ENCODE measurements at places on chromosomes 5 and 9.

GRCh38 chr5:117165068-117165467 lies 590.4 kb upstream of the SEMA6A start:
- no peak for DNase-seq

- no peak for DNase-seq
Observed at GRCh38 chr5:96823900-96824380, 16.2 kb upstream of the ERAP1 start.

DNA sequence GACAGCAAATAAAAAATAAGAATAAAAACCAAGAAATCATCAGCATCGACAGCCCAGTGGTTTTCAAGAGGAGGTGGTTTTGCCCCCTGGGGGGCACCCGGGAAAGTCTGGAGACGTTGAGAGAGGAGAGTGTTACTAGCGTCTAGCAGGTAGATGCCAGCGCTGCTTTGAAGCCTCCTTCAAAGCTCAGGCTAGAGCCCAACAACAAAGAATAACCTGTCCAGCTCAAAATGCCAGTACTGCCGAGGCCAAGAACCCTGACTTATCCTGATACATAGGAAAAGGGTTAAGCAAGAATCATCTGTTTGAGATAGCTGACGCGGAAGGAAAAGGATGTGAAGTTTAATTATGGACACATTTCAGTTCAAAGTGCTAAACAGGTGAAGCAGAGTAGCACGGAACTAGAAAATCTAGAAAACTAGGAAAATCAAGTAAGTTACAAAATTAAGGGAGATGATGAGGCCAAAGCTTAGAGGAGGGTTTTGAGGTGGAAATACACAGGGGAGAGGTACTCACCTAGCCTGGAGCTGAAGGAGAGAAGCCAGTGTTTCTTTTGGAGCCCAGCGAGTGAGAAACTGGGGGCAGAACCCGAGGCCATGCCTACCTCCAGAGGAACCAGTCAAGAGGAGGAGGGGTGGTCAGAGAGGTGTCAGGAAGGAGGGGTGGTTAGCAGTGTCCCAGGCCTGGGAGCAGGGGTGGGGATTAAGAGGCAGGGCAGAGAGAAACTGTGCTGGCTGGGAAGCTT lies 121.0 kb upstream of the RETREG1 start:
- no peak for DNase-seq

DNA sequence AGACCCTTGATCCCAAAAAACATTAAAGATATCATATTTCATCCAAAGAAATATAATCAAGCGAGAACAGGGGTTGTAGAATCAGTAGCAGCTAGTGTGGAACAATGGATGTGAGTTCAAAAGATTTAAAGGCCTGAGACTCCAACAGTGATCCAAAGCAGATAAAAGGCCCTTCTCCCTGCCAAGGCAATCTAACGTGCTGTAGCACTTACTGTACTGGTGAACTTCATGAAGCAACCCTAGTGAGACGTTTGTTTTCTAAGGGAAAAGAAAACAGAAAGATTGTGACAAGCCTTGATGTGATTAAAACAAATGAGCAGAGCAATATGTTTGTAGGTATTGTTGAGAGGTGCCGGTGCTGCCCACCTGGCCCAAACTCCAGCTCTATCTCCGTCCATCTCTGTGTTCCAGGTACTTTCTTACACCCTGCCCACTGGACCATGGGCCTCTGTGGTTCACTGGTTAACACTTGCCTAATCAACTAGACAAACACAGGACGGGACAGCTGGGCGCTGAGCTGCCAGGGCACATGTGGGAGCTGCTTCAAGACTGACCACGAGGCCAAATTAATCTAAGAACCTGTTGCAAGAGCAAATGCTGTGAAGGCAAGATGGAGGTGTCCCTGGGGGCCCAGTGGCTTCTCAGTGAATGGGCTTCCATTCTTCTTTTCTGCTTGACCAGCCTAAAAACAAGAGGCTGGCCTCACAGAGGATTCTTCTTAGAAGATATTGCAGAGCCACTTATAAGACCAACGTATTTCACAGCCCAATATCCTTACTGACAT lies 265.5 kb downstream of the CWC27 start:
- DNase-seq = no peak

- no peak for DNase-seq
Observed at GRCh38 chr5:147648597-147648996, 133.9 kb downstream of the JAKMIP2 start.

GRCh38 chr5:88119535-88120125 lies 149.0 kb downstream of the TMEM161B start:
- DNase-seq = no peak

- no peak for DNase-seq
Observed at GRCh38 chr5:80070338-80071056, 35.3 kb downstream of the THBS4 start.

GRCh38 chr9:135486267-135487065 lies 6.9 kb downstream of the PPP1R26 start:
- no peak for DNase-seq

- DNase-seq = no peak
Observed at GRCh38 chr5:119541716-119542115, 87.6 kb upstream of the FAM170A start.

DNA sequence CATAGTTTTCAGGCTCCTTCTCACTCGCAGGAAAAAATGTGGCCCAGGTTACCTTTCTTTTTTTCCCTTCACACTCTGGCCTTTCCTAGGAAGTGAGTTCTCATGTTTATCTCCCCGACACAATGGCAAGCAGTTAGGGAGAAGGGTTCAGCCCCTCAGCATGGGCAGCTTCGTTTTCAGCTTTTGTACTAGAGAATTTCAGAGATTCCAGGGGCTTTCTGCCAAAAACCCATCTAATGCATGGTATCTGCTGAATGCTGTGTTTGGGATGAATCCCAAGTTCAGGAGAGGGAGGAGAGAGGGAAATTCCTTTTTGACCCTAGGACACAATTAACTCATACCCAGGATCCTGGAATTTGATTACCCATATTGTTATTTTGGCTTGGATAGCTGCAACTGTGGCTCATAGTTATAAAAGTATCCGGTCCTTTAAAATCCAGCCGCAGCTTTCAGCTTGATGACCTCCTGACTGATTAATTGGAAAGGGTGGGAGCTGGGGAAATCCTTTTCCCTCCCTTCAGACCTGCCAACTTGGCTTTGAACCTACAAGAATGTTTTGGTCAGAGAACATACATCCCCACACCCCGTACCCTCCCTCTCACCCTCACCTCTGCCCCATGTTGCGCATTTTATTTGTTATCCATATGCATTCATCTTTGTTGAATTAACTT lies 78.4 kb downstream of the TMEM252 start:
- no peak for DNase-seq

- no peak for DNase-seq
Observed at GRCh38 chr5:9766581-9766980, 136.4 kb upstream of the TAS2R1 start.

GRCh38 chr9:69223605-69224004 lies 49.5 kb downstream of the TJP2 start:
- no peak for DNase-seq

GRCh38 chr5:111135946-111136345 lies 43.8 kb downstream of the WDR36 start:
- no peak for DNase-seq

DNA sequence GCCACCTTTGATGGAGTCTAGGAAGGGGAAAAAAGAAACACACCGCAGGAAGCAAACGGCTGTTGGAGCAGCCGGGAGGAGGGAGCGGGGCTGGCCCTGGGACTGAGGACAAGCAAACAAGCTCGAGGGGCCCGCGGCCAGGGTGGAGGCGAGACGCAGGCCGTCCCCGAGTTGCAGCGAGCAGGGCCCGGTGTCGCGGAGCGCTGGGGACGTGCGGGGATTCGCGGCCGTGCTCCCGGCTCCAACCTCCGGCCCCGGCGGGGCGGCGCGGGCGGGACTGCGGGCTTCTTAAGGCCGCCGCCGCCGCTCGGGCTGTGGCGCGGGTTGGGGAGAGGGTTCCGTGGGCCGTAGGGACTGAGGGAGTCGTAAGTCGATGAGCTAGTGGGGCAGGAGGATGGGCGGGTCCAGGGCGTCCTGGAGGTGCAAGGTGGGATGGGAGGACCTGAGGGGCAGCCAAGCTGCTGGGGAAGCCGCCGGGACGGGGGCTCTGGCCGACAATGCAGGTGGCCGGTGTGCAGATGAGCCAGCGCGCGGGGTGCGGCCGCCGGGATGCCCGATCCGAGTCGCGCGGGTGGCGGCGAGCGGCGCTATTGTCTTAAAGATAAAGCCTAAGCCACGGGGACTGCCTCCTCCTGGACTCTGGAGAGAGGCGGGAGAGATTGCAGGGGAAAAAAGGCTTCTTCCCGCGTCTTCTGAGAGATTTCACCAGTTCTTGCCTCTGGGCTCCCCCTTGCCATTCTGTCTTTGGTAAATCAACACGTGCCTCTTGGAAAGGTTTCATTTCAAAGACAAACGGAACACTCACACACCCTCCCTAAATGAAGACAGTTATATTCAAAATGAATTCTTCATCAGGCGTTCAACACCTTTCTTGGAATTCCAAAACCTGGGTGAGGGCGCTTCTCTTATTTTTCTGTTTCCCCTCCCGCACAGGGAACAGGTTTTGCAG lies 1.6 kb upstream of the HAPLN1 start:
- DNase-seq = no peak

GRCh38 chr5:6918255-6918654 lies 205.0 kb downstream of the TENT4A start:
- DNase-seq = no peak

DNA sequence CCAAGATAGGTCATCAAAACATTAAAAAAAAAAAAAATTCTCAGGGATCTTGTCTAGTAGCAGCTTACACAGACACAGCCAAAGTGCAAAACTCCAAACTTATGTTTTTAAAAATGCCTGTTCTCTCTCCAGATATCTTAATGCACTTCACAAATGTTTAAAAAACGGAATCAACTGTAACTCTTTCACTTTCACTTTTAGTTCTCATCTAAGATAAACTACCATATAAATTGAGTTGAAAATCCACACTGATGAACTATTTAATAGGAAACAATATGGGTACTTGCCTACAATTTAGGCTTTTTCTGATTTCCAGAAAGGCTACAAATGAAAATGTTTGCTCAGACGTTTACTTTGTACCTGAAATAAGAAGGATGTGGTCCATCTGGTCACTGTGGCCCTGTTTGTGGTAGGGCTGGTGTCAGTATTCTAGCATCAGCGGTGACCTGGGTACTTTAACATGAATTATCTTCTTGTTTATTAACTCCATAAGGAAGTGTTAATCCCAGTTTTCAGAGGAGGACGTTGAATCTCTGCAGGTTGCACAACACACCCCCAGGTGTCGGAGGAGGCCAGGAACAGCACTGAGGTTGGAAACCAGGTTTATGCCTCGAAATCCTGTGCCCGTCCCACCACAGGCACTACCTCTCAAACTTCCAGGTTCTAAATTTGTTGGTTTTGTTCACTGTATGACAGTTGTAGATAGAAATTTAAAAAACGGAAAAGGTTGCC lies 13.3 kb upstream of the LPCAT1 start:
- no peak for DNase-seq

DNA sequence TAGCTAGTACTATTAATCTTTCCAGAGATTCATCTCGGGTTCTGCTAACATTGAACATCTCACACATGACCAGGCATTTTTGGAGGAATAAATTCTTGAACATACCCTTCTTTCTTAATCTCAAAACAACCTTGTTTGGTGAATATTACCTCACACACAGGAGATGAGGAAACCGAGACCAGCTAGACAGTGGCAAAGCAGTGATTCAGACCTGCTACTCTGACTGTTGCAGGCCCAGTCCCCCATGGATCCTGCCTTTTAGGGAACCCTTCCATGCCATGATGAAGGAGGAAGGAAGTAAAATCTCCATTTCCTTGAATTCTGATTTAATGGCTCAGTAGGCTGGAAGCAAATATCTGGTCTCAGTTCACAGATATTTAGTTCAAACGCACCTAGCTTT lies 2.6 kb downstream of the PCSK5 start:
- DNase-seq = no peak

- no peak for DNase-seq
Observed at GRCh38 chr5:139694556-139695177, 46.5 kb downstream of the CXXC5 start.

All from activated T-cell treated with anti-CD3 and anti-CD28 coated beads for 24 hours (primary cell).